ENCODE measurements at places on chromosomes 6 and 20. TPM values are rescaled to one million over a fixed set of nuclear protein-coding genes. Genes with fewer than 3 reads are reported as not detected.

Gene C6orf58
- not detected for polyA plus RNA-seq

Gene APOM
- polyA plus RNA-seq = 1,140 TPM

Gene OR2H2
- polyA plus RNA-seq = not detected

Gene RAB44
- polyA plus RNA-seq = not detected

Gene NKX2-2
- polyA plus RNA-seq = not detected

Gene TRIM15
- 38.2 TPM for polyA plus RNA-seq

Gene SCP2D1
- polyA plus RNA-seq = not detected

DNA sequence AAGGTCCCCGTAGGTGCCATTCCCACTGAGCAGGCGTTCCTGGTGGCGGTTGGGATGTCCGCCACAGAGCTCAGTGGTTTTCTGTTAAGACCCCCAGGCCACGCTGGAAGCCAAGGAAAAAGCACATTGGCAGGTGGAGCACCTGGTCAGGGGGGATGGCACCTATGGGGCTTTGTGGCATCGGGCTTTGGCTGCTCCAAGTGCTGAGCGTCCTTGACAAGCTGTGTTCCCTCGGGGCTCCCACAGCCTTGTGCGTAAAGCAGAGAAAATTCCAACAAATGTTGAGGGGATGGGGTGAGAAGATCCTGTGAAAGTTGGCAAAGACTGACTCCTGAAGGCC is 135.4 kb downstream of the JPH2 start:
- no peak for DNase-seq

DNA sequence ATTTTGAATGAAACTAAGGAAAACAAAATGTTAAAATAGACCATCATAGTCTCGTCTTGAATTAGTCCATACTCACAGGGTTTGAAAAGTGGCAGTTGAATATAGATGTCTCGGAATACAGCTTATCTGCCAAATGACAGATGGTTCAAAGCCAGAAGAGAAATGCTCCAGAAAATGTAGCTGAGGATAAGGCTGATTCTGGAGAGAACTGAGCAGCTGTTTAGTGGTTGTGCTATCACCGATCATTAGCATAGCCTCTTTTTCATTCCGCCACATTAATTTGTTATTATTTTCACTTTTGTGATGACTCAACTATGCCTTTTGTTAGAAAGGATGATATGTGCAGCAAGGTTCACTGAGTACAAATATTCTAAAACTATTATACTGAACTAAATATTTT is 390.2 kb upstream of the MAN1A1 start:
- no peak for DNase-seq

- DNase-seq = no peak
These were observed 55.1 kb downstream of the IRF4 start for GRCh38 chr6:446418-447366.

DNA sequence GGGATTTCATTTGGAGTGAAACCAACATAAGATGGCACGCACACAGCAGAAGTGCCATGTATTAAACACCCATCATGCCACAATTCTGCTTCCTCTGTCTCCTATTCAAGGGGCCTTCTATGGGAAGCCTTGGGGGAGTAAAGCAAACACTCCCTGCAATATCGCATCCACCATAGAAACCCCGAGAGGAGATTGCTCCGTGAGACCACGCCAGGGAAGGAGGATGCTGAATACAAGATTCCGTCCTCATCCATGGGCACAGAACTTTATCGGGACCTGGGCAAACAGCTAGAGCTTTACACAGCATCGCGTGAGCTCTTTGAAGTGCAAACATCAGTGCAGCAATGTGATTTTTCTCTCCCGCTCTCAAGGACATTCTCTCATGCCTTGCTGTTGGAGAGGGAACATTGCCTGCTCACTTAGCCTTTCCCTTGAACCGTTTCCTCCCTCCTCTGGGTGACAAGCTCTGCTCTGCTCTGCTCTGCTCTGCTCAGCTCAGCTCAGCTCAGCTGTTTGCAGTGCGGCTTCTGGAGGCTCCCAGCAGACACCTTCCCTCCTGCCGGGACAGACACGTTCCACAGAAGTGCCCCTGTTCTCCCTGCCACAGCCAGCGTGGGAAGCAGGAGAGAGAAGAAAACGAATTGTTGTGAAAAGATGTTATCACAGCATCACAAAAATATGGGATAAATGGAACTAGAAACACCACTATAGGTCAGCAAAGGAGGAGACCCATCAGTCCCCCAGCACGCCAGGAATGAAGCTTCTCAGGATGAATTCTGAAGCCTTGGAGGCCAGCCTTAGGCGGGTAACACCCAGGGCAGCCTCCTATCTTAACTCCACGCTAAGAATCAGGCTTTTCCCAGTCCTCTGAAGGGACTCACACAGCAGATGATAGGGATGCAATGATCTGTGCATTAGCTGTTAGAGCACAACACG is 48.2 kb downstream of the RNASET2 start:
- peak; percentile 27 for DNase-seq

- DNase-seq = no peak
These were observed 1357.7 kb upstream of the CITED2 start for GRCh38 chr6:140732155-140732554.

DNA sequence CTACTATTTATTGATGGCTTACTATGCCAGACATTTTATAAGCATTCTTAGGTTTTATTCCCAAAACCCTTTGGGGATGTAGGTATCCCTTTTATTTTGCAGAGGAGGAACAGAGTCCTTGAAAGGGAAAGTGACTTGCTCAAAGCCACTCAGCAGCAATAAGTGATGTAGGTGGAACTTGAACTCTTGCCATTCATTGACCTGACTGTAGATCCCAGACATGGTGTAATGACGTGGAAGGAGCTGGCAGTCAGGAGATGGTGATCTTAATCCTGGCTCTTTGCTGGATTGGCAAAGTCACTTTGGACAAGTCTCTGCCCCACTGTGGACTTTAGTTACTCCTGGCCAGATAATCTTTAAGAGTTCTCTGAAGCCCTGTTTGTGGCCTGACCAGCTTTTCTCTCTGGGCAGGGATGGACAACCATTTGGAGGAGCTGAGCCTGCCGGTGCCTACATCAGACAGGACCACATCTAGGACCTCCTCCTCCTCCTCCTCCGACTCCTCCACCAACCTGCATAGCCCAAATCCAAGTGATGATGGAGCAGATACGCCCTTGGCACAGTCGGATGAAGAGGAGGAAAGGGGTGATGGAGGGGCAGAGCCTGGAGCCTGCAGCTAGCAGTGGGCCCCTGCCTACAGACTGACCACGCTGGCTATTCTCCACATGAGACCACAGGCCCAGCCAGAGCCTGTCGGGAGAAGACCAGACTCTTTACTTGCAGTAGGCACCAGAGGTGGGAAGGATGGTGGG is 1.6 kb downstream of the DBNDD2 start:
- DNase-seq = no peak

- no peak for DNase-seq
These were observed 6.3 kb downstream of the SOD2 start for GRCh38 chr6:159686703-159687102.

- DNase-seq = no peak
These were observed 233.1 kb upstream of the FERMT1 start for GRCh38 chr20:6355754-6356451.

DNA sequence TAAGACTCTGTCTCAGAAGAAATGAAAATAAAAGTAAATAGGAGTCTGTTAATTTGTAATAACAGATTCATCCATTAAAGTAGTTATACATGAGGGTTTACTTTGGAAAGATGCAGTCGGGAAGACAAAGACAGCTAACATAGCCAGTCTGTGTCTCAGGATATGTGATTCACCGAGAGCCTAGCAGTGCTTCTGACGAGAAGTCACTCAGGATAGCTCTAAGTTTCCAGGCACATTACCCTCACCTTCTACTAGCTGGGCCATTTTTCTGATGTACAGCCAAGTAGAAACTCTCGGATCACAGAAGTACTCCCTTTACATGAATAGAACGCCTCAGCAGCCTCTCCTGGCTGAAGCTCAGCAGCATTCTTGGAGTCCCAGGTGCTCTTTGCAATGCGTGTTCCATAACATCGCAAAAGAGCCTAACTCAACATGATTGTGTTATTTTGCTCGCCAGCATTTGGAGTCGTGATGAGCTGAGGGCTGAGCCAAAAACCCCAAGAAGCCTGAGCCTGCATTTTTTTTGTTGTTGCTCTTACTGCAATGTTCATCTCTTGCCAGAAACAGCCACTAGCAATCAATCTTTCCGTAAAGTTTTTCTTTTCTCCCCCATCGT is 22.4 kb upstream of the TASP1 start:
- DNase-seq = no peak

- DNase-seq = no peak
These were observed 11.3 kb downstream of the SLC2A12 start for GRCh38 chr6:134041093-134041492.
